SHP77 treated with DMSO at 0.1 percent for 48 hours (cell line): ENCODE measurements at places on chromosomes 2 and 18.

DNA sequence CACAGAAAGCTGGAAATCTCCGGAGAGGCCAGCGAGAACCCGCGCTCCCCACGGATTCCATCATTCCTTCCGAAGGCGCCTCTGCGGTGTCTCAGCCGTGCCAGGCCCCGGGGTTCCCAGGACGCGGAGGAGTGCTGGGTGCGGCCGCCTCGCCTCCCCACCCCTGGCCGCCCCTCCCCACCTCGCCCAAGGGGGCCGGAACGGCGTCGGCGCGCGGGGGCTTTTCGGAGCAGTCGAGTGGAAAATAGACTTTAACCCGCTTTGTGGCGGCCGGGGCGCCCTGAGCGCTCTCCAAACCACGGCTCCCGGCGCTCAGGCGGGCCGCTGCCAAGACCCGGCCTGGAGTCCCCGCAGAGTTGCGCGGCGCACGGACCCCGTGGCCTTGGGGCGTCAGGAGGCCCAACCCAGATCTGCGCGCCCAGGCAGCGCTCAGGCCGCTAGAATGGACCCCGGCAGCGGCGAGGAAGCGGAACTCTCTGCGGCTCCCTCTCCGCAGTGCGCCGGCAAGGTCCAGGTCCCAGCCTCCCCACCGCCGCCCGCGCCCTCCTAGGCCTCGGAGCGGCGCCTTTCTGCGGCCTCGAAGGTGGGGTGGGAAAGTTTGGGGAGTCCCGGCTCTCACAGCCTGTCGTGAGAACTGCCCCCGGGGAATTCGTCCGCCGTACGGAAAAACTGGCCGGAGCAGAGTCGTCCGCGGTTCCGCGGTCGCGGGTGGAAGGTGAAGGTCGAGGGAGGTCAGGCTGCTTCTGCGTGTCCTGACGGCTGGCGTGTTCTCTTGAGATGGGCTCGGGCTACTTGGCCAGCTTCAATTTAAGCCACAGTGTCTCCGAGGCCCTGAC is 1.2 kb upstream of the EMX1 start:
- no peak for DNase-seq

- DNase-seq: no peak
Observed at GRCh38 chr2:127320586-127321275, 26.8 kb upstream of the ERCC3 start.

DNA sequence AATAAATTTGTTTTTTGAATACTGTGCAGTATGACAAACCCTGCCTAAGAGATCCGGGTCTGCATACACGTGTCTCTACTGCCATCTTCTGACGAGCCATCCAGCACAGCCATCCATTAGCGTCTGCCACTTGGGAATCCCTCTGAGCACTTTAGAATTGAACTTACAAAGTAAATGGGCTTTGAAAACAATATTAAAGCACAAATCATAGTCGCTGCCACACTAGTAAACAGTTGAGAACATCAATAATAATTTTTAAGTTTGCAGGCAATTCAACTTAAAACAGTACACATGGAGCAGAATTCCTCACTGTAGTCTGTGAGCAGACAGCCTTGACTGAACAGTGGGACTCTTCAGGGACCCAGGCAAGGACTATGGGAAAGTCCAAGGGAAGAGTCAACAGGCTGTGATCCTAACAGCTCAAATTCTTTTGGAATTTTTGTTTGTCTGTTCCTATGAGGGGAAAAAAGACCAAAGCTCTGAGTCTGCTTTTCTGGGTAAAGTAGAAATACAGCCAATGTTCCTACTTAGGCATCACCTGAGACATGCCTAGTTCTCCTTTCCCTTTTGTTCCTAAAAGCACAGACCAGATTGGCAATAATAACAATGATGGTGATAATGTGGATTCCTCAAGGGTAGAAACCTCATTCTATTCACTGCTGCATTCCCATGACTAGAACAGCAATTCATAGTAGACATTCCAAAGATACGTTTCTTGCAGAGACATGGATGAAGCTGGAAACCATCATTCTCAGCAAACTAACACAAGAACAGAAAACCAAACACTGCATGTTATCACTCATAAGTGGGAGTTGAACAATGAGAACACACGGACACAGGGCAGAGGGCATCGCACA is 92.9 kb downstream of the MREG start:
- DNase-seq: peak; percentile 67

DNA sequence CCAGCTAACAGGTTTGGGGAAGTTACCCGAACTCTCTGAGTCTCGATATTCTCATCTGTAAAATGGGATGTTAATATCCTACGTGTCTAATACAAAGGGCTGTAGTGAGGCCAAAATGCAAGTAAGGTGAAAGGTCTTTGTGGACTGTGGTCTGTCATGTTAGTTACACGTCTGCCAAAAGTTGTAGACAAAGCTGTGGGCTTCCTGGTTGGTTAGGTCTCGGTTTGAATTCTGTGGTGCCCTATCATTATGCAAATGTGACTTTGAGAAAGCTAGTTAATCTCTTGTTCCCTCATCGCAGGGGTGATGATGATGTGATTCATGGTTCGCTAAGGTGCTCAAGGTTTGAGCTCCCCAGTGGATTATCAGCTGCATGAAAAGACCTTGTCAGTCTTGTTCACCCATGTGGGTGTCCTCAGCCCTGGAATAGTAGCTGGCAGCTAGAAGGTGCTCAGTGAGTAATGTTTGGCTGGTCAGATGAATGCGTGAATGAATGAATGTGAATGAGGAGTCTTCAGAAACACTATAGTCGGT is 23.1 kb downstream of the TRIB2 start:
- DNase-seq: no peak

DNA sequence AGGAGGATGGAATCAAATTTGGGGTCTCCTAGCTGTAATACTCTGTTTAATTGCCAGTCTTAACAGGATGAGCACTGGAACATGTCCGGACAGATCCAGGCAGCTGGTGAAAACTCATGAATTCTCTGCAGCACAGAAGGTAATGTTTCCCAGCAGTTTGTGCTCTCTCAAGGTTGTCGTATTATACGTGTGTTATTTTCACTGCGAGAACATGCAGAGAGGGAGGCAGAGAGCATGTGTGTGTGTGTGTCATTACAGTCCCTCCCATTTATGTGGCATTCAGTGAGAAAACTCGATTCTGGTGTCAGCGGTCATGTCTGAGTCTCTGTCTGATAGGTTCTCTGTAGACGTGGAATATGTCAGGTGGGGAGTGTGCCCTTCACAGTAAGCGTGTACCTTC is 150.2 kb upstream of the POU3F3 start:
- DNase-seq: no peak

GRCh38 chr2:73979021-73979420 is 5.7 kb upstream of the TET3 start:
- no peak for DNase-seq

DNA sequence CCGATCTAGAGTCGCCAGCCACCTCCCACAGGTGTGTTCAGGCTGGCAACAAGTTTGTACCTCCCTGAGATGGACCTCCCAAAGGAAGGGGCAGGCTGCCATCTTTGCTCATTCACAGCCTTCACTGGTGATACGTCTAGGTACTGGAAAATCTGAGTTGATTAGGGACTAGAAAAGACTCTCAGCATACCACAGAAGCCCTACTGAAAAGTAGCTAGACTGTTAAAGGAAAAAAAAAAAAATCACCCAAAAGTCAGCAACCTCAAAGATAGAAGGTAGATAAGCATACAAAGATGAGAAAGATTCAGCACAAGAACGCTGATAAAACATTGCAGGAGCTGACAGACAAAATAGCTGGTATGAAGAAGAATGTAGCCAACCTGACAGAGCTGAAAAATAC is 128.6 kb upstream of the WDR75 start:
- DNase-seq: no peak

DNA sequence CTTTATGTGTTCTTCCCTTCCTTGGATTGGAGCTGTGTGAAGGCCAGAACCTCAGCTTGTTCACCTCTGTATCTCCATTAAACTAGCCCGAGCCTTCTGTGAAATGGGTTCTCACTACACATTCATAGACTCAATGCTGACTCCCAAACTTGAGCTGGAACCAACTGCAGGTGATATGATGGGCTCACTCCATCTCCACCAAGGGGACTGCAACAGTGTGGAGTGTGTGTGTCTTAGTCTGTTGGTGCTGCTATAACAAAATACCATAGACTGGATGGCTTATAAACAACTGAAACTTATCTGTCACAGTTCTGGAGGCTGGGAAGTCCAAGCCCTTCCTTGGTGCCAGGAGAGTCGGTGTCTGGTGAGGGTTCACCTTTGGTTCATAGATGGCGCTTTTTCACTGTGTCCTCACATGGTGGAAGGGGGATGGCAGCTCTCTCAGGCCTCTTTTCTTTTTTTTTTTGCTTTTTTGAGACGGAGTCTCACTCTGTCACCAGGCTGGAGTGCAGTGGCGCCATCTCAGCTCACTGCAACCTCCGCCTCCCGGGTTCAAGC is 94.2 kb upstream of the MAP4K3 start:
- DNase-seq: no peak

DNA sequence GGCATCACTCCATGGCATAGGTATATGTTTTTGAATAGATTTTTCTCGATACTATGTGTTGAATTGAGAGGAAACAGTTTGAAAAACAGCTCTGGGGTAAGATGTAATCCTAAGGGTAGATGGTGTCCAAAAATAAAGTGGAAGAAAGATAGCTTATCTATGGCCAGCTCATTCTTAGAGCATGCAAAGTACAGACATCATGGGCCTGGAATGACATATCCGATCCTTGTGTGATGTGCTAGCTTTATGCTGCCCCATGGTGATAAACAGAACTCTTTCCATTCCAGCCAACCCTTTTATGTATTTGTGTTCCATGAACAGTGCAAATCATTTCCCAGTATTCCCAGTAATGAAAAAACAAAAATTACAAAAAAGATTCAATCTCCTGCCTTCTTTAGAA is 390.2 kb upstream of the NXPH2 start:
- DNase-seq: no peak

DNA sequence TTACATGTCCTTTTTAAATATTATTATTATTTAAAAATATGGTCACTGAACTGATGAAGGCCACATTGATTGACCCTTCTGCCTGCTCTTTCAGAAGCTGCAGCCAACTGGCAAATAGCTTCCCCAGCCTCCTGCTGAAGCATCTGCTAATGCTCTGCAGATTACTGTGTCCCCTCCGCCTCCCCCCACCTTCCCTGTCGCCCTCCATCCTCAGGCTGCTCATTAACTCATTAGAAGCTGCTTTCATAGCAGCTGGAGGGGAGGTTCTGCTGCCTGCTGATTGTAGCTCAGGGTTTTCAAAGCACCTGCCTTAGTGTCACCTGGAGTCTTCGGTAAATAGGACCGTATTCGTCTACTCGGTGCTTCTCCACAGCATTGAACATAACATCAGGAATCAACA is 24.8 kb upstream of the LMAN1 start:
- peak; percentile 73 for DNase-seq

GRCh38 chr2:108938077-108938710 is 50.8 kb downstream of the EDAR start:
- no peak for DNase-seq

DNA sequence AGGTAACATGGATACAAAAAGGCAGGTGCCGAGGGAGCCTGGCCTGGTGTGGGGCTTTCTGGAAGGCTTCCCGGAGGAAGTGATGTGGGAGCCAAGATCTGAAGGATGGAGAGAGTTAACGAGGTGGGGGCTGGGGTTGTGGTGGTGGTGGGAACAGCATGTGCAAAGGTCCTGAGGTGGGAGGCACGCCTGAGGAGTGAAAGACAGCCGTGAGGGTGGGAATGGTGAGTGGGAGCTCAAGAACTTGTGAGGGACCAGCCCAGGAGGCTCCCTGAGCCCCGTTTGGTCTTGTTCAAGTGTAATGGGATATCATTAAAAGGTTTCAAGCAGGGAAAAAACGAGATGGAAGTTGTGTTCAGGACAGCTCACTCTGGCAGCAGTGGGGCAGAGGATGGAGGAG is 35.2 kb downstream of the TRPM8 start:
- no peak for DNase-seq

- DNase-seq: no peak
Observed at GRCh38 chr18:6929370-6930102, 188.1 kb downstream of the LAMA1 start.

DNA sequence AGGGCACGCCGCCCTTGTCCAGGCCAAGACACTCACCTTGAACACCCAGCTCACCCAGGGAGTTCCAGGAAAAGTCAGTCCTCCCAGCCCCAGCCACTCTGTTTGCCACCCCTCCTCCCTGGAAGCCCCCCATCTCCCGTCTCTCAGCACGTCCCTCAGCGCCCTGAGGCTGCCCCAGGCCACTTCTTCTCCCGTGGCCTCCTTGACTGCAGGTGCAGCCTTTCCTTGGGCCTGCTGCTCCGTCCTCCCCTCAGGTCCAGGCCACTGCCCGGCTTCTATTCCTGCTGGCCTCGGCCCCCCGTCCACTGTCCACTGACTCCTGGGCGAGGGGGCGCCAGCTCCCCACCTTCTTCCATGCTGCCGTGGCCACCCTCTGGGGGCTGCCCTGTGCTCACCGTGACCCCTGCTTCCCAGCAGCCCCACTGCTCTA is 239.1 kb downstream of the HDAC4 start:
- DNase-seq: no peak

GRCh38 chr18:5972298-5972697 is 77.0 kb upstream of the TMEM200C start:
- no peak for DNase-seq

DNA sequence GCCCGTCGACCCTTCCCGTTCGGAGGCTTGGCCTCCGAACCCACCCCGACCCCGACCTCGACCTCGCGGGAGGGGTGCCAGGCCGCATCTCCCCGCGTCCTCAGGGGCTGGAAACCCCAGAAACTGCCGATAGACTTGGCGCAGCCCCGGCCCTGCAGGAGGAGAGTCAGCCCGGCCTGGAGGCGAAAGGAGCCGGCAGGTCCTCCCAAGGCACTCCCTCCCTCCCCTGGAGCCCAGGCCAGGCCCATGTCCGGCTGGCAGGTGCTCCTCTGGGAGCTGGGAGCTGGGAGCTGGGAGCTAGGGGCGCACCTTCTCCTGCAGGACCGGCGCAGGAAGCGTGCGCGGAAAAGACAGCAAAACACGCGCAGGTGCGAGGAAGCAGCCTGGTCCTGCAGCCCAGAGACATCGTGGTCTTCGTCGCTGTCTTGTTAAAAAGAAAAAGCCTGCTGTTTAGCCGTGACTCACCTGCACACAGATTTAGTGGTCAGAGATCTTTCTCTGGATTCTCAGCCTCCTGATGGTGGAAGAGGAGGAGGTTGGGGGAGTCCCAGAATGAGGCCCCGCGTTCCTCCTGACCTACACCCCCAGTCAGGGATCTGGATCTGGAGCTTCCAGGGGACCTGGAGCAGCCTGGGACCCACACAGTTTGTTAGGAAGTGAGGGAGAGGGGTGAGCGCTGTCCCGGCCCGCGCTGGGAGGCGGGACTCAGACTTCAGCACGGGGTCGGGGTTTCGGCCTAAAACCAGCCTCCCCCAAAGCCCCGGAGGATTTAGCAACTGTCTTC is 660 bp upstream of the MBP start:
- peak; percentile 20 for DNase-seq

DNA sequence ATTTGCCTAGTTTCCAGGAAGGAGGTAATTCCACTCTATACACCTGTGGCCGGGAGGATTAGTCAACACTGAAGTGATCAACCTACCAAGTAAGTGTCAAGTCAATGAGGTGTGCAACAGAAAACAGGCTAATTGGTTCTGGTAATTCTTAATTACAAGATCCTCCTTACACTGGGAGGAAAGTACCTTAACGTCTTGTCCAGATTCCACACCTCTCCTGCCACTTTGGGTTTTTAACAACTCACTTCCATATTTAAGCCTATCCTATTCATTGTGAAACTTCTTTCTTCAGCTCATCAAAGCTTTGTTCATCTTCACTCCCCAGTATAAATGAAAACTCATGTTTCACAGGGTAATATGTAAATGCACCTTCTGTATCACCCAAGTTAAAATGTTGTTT is 22.0 kb upstream of the MAP4K4 start:
- no peak for DNase-seq
